ENCODE measurements at places on chromosomes 11 and 22. TPM values are rescaled to one million over a fixed set of nuclear protein-coding genes. Genes with fewer than 3 reads are reported as not detected.
A peak's percentile ranks its signal among the peaks of the same experiment; 100 is the strongest.

DNA sequence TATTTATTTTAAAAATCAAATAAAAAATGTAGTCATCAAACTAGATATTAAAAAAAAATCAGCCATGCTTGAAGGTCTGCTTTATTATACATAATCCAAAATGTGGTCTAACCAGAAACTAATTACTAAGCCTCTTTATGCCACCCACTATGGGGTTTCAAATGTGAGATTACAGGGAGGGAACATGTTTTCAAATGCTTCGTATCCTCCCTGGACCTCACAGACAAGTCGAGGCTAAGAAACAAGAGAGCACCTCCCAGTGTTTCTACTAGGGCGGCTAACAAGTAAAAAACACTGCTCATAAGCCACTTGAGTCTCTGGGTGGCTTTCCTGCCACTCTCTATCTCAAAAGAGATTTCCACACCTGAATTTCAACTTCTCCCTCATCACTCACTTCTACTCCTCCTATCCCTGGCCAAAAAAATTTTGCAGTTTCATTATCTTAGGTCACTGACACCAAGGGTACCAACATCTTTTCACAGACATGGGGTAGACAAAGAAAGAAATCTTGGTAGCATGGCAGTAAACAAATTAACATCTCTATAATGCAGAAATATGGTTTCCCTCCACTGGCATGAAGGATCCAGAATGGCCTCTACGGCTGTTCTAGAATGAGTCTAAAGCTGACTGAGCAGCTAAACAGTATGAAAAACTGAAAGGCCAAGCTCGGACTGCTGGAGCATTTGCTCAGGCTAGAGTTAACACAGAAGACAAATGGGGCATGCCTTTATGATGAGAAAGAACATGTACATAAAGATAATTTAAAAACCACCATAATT, 50.9 kb downstream of the PITPNB start:
- DNase-seq = peak; percentile 35

GRCh38 chr22:42343531-42344081, 73.2 kb upstream of the TCF20 start:
- no peak for DNase-seq

Gene ZNF202
- total RNA-seq = 1.6 TPM

GRCh38 chr11:128802358-128802981, 64.6 kb downstream of the KCNJ1 start:
- DNase-seq = no peak

- no peak for DNase-seq
Measured at GRCh38 chr11:33663121-33663520, 37.5 kb downstream of the C11orf91 start.

GRCh38 chr11:58058276-58059006, 27.7 kb downstream of the OR6Q1 start:
- DNase-seq = no peak

GRCh38 chr22:30943368-30943767, 25.2 kb downstream of the MORC2 start:
- DNase-seq = no peak

Gene CTTN
- total RNA-seq = 1,035 TPM

GRCh38 chr22:50576070-50576469, 2.2 kb downstream of the CPT1B start:
- no peak for DNase-seq

GRCh38 chr11:128840783-128841182, 26.3 kb downstream of the KCNJ1 start:
- DNase-seq = no peak

Gene HORMAD2
- total RNA-seq = not detected

DNA sequence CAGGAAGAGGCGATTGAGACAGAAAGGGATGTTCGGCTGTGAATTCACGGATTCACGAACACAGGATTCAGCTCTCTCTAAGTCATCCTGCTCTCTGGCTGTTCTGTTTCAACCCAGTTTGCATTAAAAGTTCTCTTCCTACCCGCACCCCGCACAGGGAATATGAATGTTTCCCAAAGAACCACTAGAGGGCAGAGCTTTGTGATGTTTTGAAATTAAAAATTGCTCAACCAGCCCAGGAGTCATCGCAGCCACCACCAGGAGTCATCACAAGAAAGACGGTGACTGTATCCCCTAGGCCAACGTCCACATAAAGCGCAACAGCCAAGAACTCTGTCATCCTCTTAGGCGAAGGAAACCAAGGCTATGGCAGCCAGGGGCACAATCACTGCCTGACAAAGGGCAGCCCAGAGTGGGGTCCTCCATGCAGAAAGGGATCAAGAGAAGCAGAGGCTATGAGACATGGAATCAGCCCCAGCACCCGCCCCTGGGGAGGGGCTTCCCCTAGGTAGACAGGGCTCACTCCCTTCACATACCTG, 122.4 kb downstream of the WT1 start:
- peak; percentile 9 for DNase-seq

Gene HEPACAM
- not detected for total RNA-seq

Gene SLC15A3
- total RNA-seq = 26.5 TPM

DNA sequence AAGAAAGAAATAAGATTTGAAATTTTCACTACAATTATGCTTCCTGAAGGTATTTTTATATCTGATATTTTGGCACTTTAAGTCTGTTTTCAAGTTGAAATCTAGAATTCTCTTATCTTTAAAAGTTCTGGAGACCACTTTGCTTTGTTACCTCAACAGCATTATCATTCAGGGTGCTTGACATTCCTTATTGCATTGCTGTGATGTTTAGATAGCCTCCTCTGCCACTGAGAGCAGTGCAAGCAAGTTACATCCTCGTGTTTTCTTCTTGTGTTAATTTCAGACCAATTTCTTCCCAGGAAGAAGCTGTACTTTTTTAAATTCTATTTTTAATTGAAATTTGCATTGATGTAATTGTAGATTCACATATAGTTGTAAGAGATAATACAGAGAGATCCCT, 333.9 kb upstream of the KIRREL3 start:
- DNase-seq = no peak

GRCh38 chr11:105719073-105719822, 109.4 kb downstream of the GRIA4 start:
- peak; percentile 37 for DNase-seq

DNA sequence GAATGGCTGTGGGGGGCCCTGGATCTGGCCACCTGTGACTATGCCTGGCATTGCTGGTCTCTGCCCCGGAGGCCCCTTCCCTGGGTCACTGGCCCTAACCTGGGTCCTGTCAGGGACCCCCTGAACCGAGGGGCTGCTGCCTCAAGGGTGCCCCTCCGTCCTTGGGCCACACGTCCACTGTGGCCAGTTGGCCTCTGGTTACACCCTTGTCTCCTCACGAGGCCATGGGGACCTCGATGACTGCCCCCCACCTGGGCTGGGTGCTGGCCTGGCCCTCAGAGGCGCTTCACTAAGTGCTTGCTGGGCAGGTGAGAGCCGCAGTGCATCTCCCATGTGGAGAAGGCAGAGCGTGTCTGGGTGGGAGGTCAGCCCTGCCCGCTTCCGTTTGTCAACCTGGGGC, 27.3 kb upstream of the FGF19 start:
- no peak for DNase-seq

- no peak for DNase-seq
Measured at GRCh38 chr11:3767536-3767935, 29.8 kb downstream of the NUP98 start.

DNA sequence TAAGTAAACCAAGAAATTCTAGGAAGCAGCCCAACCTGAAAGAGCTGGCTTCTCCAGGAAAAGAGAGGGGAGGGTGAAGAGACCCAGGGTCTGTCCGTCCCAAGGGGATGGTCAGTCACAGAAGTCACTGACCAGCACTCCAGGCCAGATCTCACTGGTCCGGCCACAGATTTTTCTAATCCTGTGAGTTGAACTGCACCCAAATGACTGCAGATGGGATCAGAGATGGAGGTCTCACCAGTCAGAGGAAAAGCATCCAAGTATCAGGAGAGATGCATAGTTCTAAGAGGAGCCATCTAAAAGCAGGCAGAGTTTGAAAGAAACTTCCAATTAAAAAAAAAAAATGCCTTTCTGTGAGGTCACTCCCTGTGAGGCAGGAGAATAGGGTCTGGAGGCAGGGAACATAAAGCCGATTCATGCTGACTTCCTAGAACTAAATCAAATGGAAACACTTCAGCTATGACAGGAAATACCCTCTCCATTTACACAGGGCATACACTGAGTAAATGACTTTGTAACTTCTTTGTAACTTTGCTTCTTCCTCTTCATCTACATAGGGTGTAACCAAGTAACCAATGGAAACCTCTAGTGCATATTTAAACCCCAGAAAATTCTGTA, 144.5 kb downstream of the CCDC34 start:
- DNase-seq = peak; percentile 79

- no peak for DNase-seq
Measured at GRCh38 chr11:27348340-27348873, 14.6 kb downstream of the CCDC34 start.

DNA sequence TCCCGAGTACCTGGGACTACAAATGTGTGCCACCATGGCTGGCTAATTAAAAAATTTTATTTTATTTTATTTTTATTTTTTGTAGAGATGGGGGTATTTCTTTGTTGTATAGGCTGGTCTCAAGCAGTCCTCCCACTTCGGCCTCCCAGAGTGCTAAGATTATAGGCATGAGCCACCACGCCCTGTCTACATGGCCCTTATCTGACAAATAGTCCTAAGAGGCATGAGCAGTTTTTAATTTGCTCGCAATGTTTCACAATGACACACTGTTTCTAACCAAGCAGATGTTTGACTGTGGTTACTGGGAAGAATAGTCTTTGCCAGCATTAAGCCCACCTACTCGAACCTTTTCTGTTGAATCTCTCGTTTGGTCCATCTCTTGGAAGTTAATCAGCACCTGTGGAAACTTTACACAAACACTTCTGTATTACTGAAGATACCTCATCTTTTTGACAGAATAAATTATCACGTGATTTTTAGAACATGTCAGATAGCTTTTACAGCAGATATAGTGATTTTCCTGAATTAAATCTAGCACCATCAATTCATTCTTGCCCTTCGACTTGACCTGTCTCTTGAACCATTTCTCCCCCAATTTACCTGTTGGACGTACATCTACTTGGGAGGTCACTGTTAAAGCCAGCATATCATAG, 71.4 kb downstream of the MTMR3 start:
- no peak for DNase-seq

Gene TEX54
- not detected for total RNA-seq

Gene P2RY2
- total RNA-seq = not detected

DNA sequence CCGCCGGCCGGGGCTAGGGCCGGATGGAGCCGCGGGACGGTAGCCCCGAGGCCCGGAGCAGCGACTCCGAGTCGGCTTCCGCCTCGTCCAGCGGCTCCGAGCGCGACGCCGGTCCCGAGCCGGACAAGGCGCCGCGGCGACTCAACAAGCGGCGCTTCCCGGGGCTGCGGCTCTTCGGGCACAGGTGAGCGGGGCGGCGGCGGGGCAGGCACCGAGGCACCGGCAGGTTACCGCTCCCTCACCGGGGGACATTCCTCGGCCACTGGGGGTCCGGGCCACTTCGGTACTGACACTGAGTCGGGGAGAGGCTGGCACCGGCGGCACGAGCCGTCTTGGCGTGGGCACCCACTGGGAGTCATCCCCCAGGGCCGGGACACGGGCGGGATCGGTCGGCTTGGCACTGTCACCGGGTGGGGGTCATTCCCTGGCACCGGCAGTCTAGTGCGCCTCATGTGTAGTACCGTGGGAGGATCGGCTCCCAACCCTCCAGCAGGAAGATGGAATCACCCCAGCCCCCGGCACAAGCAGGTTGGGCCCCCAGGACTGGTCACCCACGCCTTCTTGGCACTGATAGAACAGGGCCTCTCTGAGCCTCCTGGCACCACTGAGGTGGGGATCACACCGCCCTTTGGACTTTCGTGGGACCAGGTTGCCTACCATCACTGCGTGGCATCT, 511 bp downstream of the DGKZ start:
- DNase-seq = no peak

Gene TP53I11
- total RNA-seq = 55.3 TPM

- DNase-seq = no peak
Measured at GRCh38 chr22:30460147-30460546, 11.7 kb downstream of the SEC14L3 start.

Gene MRGPRX3
- not detected for total RNA-seq

DNA sequence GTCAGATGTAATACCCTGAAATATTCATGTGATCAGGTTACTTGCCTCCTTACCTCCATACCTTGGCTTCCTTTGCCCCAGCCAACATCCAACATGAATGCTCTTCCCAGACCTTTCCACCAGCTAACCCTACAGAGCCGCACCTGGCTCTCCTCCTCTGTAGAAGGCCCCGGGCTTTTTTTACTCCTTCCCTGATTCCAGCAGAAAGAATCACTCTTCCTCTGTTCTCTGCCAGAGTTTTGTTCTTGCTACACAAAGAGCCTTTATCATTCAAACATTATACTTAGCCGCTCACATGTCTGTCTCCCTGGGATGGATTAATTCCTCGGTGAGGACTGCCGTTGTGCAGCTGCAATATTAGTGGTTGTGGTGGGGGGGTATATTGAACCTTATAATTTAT, 116.8 kb upstream of the GRAMD1B start:
- DNase-seq = no peak

Gene TENM4
- not detected for total RNA-seq

DNA sequence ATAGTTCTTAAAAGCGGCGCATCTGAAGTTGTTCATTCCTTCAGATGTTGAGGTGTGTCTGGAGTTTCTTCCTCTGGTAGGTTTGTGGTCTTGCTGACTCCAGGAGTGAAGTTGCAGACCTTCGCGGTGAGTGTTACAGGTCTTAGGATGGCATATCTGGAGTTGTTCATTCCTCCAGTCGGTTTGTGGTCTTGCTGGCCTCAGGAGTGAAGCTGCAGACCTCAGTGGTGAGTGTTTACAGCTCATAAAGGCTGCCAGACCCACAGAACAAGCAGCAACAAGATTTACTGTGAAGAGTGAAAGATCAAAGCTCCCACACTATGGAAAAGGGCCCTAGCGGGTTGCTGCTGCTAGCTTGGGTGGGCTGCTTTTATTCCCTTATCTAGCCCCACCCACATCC, 201.7 kb upstream of the PDGFD start:
- DNase-seq = no peak

- DNase-seq = no peak
Measured at GRCh38 chr11:85752890-85753581, 57.9 kb downstream of the SYTL2 start.

- DNase-seq = no peak
Measured at GRCh38 chr22:29117799-29118477, 45.1 kb downstream of the KREMEN1 start.

All from SJSA1 (cell line).